ENCODE measurements at places on chromosomes 1 and 21.

- no peak for DNase-seq
Measured at GRCh38 chr1:109762039-109762585, 1.6 kb downstream of the EPS8L3 start.

DNA sequence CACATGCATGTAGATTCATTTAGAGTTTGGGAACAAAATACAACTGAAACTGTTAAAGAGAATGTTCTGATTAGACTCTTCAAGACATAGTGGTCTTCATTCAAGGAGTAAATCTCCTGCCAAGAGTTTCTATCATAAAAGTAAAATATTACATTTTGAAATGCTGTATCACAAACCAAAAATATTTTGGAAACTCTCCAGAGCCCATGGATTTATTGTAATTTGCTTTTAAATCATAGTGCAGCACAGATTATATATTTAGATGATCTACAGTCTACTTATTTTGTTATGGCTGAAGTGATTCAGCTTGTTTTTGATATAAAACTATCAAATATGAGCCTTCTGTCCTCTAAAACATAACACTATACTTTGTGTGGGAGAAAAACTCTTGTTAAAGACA, 105.3 kb downstream of the DISP1 start:
- DNase-seq = no peak

- no peak for DNase-seq
Measured at GRCh38 chr1:170521818-170522217, 10.1 kb upstream of the GORAB start.

- DNase-seq = peak; percentile 37
Measured at GRCh38 chr21:45555557-45556301, 13.5 kb upstream of the SLC19A1 start.

DNA sequence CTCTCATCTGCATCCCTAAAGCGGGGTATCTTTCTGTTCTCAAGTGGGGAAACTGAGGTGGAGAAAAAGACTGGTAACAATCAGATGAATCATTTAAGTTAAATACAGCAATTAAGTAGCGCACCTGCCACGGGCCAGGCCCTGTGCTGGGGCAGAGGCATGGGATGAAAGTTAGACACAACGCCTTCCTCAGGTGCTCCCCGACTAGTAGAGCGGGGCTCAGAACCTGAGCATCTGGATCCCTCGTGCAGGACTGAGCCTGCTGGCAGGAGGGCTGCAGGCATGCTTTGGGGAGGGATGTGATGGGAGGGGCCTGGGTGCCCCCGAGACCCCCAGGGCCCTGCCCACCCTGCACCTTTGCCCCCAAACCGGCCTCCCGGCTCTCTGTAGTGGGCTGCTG, 14.9 kb upstream of the KCNC4 start:
- no peak for DNase-seq

- DNase-seq = no peak
Measured at GRCh38 chr1:96363826-96364225, 357.8 kb upstream of the PTBP2 start.

DNA sequence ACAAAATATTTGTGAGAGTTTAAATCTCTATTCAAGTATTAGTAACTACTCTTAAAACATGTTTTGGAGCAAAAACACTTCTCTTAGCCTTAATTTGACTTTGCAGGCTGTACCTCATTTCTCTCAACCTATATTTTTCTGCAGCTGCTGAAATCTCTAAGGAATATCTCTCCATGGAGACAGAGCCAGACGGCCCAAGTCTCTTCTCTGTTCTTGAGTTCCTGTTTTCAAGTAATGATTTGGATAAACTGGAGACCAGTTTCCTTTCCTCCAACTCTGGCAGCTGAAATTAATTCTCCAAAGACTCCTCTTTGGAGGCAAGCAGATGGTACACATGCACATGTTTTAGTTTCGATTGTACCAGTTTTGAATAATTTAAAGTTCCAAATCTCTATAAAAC, 659.7 kb upstream of the NEGR1 start:
- DNase-seq = no peak

DNA sequence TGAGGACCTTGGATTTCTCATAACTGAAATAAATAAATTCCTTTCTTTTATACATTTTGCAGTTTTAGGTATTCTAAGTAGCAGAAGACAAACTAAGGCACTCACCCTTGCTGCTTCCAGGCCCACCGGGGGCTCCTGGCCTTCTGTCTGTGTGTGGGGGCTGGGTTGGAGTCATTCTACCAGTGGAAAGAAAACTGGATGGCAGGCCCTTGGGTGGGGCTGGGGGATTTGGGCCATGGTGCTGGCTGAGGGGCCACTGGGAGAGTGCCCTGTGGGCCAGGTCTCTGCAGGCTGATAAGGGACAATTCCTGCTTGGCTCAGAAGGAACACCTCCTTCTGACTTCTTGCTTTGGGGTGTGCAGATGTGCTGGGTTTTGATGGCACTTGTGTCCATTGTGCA, 54.0 kb upstream of the CSF3R start:
- no peak for DNase-seq

DNA sequence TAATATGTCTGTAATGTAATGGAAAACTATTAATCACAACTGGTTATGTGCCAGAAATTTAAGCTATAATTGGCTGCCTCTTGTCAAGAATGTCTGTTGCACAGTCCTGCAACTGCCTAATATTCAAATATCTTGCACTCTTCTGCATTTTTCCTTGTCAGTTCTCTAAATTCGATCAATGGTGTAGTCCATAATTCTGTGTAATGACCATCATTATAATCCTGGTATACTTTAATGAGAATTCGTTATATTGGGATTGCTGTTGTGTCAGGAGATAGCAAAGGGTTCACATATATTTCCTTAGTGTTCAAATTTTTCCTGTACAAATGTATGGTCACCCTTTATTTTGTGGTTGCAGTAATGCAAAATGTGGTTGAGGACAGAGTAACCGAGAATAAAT, 4.8 kb downstream of the NTNG1 start:
- no peak for DNase-seq

- DNase-seq = no peak
Measured at GRCh38 chr1:203695116-203695515, 68.5 kb downstream of the ATP2B4 start.

DNA sequence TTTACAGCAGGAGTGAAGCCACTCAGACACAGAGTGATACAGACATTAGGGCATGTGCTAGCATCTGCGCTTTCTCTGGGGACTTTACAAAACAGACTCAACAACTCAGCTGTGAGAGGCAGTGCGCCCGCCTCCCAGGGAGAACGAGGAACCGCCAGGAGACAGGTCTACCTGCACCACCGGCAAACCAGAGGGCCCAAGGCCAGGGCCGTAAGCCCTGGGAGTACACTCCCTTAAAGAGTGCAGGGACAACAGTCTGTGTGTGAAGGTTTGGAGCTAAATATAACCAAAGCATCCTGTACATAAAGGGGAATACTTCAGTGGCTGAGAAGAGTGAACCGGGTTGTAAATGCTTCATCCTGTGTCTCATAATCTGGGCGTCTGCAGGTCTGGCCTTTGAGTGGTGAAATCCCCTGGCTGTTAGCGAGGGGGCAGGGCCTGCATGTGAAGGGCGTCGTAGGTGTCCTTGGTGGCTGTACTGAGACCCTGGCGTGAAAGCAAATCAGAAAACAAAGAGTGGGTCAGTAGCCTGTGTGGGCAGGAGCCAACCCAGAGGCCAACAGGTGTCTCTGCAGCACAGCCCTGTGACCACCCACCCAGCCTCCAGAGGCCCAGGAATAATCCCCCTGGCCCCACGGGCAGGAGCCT, 86.9 kb downstream of the CD247 start:
- no peak for DNase-seq

DNA sequence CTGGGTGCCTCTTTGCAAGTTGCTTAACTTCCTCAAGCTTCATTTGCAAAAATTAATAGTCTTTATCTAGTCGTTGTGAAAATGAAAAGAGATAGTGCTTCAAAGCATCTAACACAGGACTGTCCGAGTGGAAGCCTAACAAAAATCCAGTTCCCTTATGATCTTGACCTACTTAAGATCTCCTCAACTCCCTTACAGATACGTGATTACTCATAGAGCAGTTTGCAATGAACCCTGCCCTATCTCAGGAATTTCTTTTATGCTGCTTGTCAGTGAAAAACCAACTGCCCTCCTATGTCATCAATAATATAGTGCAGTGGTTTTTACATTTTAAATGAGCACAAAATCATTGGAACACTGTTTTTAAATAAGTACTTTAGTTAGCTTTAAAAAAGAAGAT, 314.3 kb downstream of the BACH1 start:
- DNase-seq = no peak

- no peak for DNase-seq
Measured at GRCh38 chr1:198259333-198260074, 102.7 kb downstream of the NEK7 start.
